Muscle of back (tissue), 13 donors: ENCODE measurements at places on chromosomes 5 and 9. TPM values are rescaled to one million over a fixed set of nuclear protein-coding genes. Genes with fewer than 3 reads are reported as not detected.

Gene ROPN1L
- polyA plus RNA-seq: not detected

Gene GOLGA2
- 76.3 TPM for polyA plus RNA-seq

Gene SOHLH1
- polyA plus RNA-seq: 0.29 TPM

Gene SUSD3
- 2.3 TPM for polyA plus RNA-seq

Gene CACFD1
- polyA plus RNA-seq: 15.0 TPM

Gene CCNJL
- 5.0 TPM for polyA plus RNA-seq

Gene ARID3C
- not detected for polyA plus RNA-seq

Gene NR2F1
- polyA plus RNA-seq: 9.7 TPM

Gene TRIM36
- 2.4 TPM for polyA plus RNA-seq

Gene MLANA
- polyA plus RNA-seq: 0.90 TPM

Gene SLC6A19
- not detected for polyA plus RNA-seq

Gene PCDHB7
- 3.0 TPM for polyA plus RNA-seq

Gene AFAP1L1
- 98.1 TPM for polyA plus RNA-seq

Gene SLC6A18
- not detected for polyA plus RNA-seq

Gene ATOSB
- polyA plus RNA-seq: 12.3 TPM

Gene CBY3
- polyA plus RNA-seq: 0.37 TPM

Gene RAB24
- 22.2 TPM for polyA plus RNA-seq

Gene KCNN2
- 11.3 TPM for polyA plus RNA-seq

Gene TMEM215
- polyA plus RNA-seq: 5.6 TPM

Gene FREM1
- 41.8 TPM for polyA plus RNA-seq

Gene IGFBPL1
- polyA plus RNA-seq: 0.63 TPM

Gene PRRX2
- 3.0 TPM for polyA plus RNA-seq

Gene MEIKIN
- polyA plus RNA-seq: not detected

Gene CFAP90
- polyA plus RNA-seq: 0.62 TPM

Gene DMRT2
- 35.0 TPM for polyA plus RNA-seq

Gene DMRTA1
- 0.16 TPM for polyA plus RNA-seq

Gene PCBD2
- polyA plus RNA-seq: 6.5 TPM

Gene IFNE
- polyA plus RNA-seq: not detected

Gene GABRA1
- not detected for polyA plus RNA-seq

Gene PCDHGA4
- polyA plus RNA-seq: 1.2 TPM

Gene STPG3
- polyA plus RNA-seq: 0.37 TPM

Gene GLRA1
- polyA plus RNA-seq: not detected

Gene CMYA5
- 90.2 TPM for polyA plus RNA-seq

Gene NUTM2G
- 1.0 TPM for polyA plus RNA-seq

Gene BTNL3
- polyA plus RNA-seq: not detected

Gene SPATA31C1
- 0.32 TPM for polyA plus RNA-seq

Gene ZNF608
- 17.7 TPM for polyA plus RNA-seq

Gene C5orf52
- polyA plus RNA-seq: not detected

Gene PDE8B
- 7.1 TPM for polyA plus RNA-seq

Gene SPINK4
- not detected for polyA plus RNA-seq

Gene LECT2
- polyA plus RNA-seq: not detected

Gene SLC45A2
- 0.43 TPM for polyA plus RNA-seq

Gene CATSPER3
- polyA plus RNA-seq: 0.77 TPM

Gene ITGA2
- polyA plus RNA-seq: 16.8 TPM

Gene FOXD4L5
- 0.50 TPM for polyA plus RNA-seq

Gene KIF4B
- 0.16 TPM for polyA plus RNA-seq

Gene C9orf72
- polyA plus RNA-seq: 15.2 TPM

Gene FOXD1
- polyA plus RNA-seq: 1.0 TPM

Gene RGS3
- 43.8 TPM for polyA plus RNA-seq
